ENCODE measurements at places on chromosomes 7 and 10.

DNA sequence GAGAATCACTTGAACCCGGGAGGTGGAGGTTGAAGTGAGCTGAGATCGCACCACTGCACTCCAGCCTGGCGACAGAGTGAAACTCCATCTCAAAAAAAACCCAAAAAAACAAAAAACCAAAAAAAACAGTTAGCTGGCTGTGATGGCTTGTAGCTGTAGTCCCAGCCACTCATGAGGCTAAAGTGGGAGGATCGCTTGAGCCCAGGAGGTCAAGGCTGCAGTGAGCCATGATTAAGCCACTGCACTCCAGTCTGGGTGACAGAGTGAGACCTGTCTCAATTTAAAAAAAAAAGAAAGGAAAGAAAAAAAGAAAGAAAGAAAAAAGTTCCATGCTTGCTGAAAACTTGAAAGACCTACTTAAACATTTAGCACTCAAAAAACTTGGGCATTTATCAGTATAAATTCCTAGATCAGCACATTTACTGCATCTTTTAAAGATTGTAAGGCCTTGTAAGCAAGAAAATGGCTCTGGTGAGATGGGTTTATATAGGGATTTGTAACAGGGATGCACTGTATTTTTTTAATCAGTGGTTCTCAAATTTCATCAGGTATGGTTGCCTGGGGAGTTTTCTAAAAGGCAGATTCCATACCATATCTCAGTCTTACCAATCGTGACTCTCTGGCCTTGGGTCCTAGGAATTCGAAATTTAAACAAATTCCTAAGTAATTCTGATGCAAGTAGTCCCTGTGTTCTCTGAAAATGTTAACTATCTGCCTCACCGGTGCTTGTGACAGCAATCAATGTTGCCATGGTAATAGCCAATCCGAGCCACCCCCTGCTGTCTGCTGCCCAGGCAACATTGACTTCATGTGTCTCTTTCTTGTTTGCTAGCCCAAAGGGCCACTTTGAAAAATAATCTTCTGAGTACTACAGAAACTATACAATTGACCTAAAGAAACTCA is 11.5 kb upstream of the NT5C2 start:
- DNase-seq = no peak

DNA sequence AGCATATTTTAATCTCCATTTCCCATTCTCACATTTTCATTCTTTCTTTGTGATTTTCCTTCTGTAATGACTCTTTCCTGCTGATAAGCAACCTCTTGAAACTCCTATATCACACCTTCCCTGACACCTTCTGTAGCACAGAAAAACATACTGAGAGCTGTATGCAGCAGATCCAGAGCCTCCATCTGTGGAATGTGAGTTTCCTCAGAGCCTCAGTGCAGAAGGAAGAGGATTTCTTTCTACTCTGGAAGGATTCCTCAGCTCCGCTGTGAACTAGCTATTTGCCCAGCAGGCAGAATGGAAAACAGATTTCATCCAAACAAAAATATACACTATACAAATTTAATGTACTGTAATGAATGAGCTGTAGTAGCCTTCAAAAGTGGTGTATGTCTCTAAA is 841.3 kb upstream of the ZWINT start:
- no peak for DNase-seq

DNA sequence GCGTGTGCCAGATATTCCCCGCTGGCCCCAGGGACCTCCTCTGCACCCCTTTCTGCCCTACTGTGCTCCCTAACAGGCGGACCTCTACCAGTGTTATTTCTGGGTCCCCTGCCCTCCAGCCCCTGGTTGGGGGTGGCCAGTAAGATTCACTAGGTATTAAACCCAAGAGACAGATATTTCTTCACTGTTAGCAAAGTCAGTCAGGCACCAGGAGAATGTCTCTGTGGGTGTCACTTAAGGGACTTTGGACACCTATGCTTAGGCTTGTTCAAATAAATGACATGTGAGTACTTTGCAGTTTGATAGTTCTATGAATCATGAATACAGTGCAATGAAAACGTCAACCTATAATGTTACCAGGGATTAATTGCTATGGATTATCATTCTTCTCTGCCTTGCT is 234.3 kb upstream of the IGFBP3 start:
- no peak for DNase-seq

DNA sequence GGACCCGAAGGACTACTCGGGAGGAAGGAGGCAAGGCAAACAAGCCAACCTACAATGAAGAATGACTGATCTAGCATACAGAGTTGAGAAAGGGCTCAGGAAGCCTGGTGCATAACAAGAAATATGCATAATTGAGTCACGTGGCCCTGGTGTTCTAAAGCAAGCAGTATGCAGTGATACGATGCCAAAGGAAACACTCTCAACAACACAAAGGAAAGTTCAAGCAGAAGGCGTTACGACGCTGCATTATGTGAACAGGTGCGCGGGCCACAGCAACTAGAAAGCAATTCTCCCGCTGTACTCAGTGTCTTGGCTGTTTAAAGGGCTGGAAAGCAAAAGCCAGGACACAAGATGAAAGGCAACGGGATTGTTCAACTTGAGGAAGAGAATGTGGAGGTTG is 100.8 kb downstream of the PRTFDC1 start:
- DNase-seq = no peak

DNA sequence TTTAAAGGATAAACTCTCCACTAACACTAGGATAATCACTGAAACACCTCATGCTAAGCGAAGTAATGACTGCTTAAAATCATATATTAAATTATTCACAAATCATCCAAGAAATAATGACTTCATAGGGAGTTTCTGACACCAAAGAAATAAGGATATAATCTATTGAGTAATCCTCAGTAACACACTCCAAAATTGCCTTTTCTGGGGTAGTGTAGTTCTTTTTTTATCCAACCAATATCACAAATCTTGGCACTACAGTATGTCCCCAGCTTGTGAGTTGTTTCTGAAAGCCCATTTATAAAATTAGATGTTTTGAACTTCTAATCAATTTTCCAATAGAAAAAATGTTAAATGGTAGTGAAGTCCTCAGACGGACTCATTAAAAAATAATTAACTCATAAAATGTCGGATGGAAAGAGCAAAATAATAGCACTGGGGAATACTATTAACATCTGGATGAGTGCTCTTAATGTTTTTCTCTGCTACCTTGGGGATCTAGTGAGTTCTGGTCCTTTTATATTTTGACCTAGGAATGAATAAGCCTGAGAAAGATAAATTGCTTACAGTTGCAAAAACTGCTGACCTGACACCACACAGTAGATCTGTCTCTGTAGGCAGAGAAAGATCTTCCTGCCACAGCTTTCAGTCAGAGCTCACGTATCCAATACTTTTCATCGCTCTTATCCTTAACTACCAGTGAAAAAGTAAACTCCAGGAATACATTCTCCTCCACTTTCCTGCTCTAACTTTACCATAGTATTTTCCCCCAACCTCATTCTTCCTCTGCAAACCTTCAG is 618.5 kb upstream of the ANKRD30A start:
- no peak for DNase-seq

DNA sequence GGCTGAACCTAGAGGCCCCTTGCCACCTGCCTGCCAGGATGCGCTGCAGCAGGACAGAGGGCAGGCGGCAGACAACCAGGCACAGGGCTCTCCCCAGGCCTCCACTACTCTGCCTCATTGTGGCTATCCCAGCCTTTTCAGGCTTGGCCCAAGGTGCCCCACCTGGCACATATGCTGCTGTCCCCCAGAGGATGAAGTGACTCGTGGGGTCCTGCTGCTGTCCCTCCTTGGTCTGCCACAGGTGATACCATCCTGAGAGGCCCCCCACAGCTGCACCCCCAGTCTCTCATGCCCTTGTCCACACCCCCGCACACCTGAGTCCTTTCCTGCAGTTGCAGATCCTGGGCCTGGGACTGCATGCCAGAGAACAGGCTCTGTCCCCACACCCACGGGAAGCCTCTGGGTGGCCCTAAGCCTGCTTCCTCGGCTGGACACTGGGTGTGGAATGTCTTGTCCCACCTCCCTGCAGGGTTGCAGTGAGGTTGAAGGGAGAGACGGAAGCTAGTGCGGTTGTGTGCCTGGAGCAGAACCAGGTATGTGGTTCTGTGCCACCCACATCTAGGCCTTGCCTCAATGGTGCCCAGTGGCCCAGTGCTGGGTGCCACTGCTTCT is 55.3 kb downstream of the RASGEF1A start:
- DNase-seq = no peak

DNA sequence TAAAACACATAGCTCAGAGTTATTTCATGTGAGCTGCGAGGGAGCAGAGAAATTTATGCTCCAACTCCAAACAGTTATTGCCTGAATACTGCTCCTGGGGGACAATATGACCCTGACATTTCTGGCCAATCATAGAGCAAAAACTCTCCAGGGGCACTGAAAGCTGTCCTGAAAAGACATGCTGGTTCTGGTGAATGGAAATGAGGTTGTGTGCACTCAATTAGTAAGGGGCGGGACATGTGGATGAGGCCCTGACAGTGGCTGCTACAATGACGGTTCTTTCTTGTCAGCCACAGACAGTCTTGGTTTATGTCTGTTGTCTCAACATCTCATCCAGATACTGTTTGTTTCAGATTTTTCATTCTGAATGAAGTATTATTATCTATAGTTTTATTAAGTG is 151.8 kb downstream of the TWIST1 start:
- DNase-seq = no peak

- no peak for DNase-seq
Observed at GRCh38 chr7:8511855-8512254, 78.4 kb downstream of the NXPH1 start.

DNA sequence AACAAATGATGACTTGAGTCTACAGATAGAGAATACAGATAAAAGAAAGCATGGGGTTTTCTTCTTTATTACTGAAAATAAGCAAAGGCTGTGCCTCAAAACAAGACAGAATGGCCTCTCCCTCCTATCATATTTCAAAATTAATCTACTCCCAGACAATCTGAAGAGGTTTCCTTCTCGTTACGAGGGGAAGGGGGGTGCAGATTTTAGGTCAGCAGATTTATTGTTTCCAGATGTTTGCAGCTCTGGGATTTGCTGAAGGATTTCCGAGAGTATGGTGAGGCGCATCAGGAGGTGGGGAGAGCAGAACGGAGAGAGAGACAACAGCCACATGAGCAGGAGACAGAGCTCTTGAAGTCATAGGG is 89.8 kb downstream of the KIAA1549 start:
- no peak for DNase-seq

DNA sequence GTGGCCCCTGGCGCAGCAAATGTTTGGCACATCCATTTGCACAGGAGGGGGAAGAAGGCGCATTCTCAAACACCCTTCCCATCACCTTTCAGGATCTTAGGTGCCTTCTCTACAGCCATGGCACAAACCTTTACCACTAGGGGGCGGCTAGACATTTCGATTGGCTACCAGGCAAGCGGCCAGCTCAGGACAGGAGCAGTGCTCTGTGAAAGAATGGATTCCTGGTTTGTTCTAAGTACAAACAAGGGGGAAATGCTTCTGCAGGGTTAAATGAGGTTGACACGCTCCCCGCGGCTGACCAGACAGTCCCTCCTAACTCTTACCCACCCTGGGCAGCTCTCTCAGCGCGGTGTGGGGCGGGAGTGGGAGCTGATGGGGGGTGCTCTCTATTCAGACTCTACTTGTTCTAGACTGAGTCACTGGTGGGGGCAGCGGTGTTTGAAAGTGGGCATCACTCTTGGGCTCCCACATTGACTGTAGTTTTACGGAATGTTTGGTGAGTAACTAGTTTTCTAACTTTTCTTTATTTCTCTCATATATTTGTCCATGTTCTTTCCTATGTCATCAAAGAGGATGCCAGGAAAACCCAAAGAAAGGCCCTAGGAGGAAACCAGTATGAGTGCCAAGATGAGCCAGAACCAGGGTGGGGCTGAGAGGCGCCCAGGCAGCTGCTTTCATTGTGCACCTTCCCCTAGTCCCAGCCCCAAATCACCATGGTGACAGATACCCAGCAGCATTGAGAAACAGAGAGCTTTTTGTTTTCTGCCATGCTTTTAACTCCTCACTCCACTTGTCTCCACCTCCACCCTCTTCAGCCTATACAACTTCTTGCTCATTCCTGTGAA is 61.4 kb upstream of the GPR158 start:
- no peak for DNase-seq

DNA sequence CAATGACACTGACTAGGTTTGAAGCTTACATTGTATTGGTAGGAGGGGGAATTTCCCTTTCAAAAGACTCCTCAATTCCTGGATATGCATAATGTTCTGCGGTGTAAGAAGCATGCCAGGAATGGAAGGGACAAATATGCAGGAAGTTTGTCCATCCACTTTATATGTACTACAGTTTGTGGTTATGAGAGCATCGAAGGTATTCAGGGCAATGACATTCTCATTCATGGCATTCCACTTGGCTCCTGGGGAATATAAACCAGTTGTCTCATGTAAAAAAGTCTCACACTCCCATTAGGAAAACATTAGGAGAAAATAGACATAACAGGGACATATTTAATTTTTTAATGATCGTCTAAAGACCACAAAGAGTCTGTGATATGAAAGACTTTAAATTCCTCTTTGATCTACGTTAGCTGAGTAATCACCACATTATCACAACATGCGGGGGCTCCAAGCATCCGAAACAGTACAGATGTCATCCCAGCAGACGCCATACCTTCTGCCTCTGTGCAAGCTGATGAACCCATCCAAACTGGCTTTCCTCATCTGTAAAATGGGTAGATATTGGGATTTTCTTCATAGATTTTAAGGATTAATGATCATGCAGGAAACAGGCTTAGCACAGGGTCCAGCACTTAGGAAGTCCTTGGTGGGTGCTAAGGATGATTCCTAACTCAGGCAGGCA is 675.3 kb downstream of the INHBA start:
- no peak for DNase-seq

- no peak for DNase-seq
Observed at GRCh38 chr7:127907110-127908040, 123.9 kb downstream of the LRRC4 start.

DNA sequence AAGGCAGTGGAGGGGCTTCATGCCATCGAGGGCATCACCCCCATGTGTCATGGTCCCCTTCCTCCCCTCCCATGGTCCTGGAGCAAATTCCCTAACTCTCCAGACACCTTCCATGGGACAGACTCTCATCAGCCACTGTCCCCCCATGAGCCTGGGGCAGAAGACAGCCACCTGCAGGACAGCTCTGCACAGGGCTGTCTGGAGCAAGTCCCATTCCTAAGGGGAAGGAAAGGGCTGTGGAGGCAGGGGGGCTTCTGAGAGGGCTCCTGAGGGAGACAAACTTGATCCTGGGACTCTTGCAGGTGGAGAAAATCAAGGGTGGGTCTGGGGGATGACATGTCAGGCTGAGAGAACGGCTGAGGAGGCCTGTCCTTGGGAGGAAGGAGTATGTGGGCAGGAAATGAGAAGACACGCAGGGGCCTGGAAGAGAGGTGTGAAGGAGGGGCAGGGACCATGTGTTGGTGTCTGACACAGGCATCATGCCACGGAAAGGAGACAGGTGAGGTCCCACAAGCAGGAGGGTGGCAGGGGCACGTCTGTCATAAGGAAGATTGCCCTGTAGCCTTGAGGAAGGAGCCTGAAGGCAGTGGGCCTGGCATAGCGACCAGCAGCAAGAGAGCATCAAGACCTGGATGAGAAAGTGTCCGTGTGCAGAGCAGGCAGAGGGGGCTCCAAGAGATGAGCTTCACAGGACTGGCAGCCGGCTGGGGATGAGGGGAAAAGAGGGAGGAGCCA is 14.4 kb upstream of the GDF10 start:
- DNase-seq = no peak

All from T-helper 22 cell (primary cell).